Stimulated activated naive CD4-positive, alpha-beta T cell (primary cell): ENCODE measurements at places on chromosomes 1 and 21.

DNA sequence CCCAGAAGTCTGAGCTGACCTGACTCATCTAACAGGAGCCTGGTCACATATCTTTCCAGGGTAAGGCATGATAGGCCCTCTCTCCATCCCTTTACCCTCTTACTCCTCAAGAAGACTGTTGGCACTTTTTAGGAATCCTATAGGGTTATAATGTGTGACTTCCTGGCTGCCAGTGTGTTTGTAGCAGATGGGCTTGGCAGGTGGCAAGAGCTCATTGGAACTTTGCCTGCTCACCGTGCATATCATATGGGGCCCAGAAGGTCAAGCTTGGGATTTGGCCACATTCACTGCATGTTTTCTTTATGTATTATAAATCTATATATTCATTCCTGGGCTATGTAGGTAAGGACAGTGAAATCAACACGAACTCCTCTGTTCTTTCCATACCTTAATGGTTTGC lies 5.2 kb downstream of the KAZN start:
- no peak for DNase-seq

DNA sequence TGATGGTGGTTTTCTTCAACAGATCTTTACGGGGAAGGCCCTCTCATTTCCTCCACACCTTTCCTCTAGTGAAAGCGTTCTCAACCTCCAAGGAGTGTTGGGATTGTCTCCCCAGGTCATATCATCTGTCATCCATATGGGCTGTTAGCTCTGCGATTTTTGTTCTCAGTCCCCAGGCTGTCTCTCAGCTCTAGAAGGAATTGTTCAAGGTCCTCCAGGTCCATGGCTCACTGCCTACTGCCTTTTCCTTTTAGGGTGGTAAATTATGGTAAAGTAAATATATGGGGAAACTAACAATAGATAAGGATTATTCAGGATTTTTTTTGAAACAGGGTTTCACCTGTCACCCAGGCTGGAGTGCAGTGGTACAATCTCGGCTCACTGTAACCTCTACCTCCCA lies 37.6 kb downstream of the ELF3 start:
- no peak for DNase-seq

DNA sequence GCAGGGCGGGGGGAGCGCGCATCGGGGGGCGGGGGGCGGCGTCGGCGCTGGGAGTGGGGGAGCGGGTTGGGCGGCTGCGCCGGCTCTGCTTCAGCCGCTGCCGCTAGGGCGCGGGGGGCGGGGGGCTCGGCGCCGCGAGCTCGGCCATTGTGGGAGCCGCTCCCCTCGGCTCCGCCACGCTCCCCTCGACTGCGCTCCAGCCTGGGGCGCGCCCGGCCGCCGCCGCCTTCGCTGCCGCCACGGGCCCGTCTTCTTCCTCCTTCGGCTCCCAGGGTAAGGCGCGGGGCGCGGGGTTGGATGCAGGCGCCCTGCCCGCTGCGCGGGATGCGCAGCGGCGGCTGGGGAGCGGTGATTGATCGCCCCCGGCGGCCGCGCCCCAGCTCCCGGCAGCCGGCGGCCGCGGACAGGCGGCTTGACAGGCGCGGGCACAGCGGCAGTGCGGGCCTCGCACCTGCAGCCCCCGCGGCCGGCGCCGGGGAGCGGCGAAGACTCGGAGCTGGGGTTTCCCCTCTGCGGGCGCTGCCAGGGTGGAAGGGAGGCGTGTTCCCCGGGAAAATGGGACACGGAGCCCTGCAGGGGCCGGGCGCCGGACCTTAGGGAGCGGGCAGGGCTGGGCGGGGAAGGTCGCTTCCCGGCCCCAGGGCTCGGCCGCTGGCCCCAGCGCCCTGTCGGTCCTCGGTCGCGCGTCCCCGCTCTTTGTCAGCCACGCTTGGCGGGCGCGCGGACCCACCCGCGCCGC lies 55.3 kb downstream of the NDUFS5 start:
- DNase-seq = peak; percentile 16

GRCh38 chr1:3736131-3736561 lies 16.1 kb upstream of the CCDC27 start:
- no peak for DNase-seq

- DNase-seq = no peak
Observed at GRCh38 chr1:174398246-174398645, 49.5 kb upstream of the GPR52 start.

- no peak for DNase-seq
Observed at GRCh38 chr1:205188596-205188995, 22.9 kb downstream of the DSTYK start.

DNA sequence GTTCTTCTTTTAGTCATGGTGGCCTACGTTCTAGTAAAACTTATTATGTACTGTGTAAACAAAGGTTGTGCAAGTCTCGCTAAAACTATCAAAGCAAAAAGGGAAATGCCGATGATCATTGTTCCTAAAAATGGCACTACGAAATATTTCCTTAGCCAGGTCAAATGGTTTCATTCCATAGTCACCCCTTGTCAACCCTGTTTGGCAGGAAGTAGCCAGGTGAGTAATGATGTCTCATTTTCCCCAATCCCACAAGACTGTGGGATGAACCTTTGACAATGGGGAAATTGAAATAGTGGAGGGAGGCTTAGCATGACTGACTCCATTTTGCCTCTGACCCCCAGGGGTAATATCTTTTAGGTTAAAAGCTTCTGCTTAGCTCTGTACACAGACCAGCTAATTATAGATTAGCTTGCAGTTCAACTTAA lies 5.6 kb upstream of the REN start:
- DNase-seq = no peak

GRCh38 chr1:169546087-169546995 lies 39.9 kb downstream of the F5 start:
- DNase-seq = peak; percentile 71

DNA sequence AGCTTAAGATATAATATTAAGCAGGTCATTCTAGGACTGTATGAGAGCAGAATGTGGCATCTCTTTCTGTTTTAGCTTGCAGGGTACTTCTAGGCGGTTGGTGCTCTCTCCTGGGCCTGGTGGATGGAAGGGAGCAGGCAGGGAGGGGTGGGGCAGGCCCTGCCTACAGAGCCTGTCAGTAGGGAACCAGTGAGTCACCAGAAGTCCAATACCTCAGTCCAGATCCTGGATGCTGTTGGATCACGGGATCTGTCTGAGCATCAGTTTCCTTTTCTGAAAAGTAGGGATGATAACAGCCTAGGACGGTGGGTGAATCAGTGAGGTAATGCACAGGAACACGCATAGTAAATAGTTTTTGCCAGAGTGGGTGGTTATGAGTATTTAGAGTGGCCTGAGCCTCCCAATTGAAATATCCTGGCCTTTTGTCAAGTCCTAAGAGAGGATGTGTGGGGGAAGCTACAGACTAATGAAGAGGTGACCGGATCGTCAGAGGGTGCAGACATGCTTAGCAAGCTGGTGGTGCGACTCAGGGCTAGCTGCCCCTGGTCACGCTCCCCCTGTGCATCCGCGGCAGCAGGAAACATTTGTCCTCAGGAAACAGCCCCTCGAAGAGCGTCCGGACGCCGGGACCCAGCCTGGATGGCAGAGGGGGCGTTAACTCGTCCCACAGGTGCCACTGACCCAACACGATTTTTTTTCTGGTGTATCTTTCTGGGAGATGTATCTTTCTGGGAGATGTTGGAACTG lies 23.9 kb downstream of the NAV1 start:
- DNase-seq = no peak

DNA sequence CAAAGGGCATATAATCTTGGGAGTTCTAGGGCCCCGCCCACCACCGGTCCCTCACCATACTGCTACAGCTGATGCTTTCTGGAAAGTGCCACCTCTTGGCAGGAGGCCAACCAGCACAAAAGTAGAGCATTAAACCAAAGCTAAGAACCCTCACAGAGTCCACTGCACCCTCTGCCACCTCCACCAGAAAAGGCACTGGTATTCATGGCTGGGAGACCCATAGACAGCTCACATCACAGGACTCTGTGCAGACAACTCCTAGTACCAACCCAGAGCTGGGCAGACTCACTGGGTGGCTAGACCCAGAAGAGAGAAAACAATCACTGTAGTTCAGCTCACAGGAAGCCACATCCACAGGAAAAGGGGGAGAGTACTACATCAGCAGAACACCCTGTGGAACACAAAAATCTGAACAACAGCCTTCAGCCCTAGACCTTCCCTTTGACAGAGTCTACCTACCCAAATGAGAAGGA lies 10.8 kb downstream of the THEM4 start:
- peak; percentile 47 for DNase-seq

GRCh38 chr1:231950331-231951128 lies 323.9 kb downstream of the DISC1 start:
- DNase-seq = no peak

GRCh38 chr1:26126321-26127084 lies 14.9 kb downstream of the PDIK1L start:
- DNase-seq = peak; percentile 21

- DNase-seq = no peak
Observed at GRCh38 chr21:33899199-33899598, 16.4 kb downstream of the ATP5PO start.

- no peak for DNase-seq
Observed at GRCh38 chr1:222373216-222373615, 174.7 kb downstream of the HHIPL2 start.

GRCh38 chr1:111176678-111177077 lies 23.8 kb downstream of the DENND2D start:
- DNase-seq = no peak

DNA sequence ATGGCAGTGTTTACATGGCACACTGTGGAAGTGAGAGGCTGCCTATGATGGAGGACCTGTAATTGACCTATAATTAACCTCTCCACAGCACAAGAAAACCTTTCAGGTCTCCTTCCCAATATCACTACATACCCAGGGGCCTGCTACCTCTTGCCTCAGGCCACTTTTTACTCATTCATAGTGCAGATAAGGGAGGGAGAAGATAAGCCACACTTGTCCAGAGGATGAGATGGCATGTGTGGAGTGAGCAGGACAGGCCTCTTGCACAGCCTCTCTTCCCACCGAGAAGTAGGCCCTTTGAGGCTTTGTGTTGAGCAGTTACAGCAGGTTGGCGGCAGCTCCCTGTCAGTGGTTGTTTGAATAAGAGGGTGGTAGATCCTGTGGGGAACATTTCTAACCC lies 31.1 kb upstream of the IKBKE start:
- no peak for DNase-seq

- no peak for DNase-seq
Observed at GRCh38 chr1:31879981-31880608, 58.1 kb downstream of the PTP4A2 start.

- no peak for DNase-seq
Observed at GRCh38 chr1:88247666-88248065, 436.4 kb upstream of the PKN2 start.

DNA sequence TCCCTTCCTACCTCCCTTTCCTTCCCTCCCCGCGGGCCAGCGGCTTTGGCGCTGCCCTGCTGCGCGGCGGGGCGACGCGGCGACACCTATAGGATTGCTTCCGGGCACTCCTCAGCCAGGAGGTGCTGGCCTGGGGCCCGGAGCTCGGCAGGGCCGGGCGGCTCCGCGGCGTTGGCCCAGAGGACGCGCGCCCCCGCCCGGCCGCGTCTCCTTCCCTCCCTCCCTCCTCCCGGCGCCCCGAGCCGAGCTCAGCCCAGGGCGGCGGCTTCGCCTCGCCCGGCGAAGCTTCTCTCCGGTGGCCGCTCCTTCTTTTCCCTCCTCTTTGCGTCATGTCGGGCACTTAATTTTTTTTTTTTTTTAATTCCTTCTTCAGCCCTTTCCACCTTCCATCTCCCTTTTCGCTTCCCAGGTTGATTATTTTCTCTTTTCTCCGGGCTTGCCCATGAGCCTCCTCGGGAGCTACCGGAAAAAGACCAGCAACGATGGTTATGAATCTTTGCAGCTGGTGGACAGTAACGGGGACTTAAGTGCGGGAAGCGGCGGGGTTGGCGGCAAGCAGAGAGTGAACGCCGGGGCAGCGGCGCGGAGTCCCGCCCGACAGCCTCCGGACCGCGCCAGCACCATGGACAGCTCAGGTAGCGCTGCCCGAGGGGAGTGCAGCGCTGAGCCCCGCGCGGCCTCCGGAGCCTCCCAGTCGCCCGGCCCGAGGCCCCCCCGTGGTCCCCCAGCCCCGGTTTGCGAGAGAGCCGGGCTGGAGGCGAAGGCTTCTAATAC lies at the start of gene DNAJC6:
TSS of gene DNAJC6 (plus strand) at position 240 of the 774 bp plus-strand sequence. CDS start at position 443, 203 bp downstream.
- peak; percentile 8 for DNase-seq

DNA sequence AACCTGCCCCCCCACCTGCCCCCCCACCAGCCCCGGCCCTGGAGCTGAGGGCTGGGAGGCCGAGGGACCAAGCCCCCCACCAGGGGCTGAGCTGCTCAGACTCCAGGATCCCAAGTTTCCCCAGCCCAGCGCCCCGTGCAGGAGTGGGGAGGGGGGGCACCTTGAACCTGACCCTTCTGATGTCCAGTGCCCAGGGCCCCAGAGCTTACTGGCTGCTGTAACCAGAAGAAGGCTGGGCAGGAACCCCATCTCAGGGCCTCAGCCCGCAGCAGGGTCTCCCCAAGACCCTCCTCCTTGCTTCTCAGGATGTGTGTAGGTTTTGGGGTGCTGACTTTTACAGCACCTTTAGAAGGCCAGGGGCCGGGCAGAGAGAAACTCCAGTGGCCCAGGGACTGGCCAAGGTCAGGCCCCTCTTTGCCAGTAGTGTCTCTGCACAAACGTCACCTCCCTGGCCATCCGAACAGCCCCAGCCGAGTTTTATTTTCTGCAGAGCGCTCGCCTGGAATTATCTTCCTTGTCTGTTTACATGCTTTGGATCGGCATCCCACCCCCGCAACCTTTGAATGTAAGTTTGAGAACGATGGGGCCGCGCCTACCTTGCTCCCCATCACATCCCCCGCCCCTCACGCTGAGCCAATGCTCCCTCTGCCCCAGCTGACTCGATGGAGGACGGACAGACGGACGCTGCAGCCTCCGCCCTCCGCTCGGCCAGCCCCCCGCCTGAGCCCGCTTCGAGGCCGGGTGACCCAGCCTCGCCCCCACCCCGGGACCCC lies 70.1 kb upstream of the CASZ1 start:
- no peak for DNase-seq

DNA sequence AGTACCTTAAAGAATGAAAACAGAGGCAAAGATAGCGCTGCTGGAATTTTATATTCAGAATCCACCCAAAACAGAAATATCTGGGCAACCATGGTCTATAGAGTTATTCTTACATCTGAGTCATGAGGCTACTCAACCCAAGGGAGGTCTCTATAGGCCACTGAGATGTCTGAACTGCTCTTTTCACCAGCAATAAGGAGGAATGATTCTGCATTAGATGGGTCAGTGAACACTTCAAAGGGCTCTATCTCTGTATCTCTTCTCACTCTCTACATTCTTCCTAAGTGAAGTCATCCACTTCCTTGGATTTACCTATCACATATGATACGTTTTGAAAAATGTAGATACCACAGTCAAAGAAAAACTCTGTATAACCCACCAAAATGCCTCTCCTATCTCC lies 90.2 kb upstream of the NGF start:
- no peak for DNase-seq
